ENCODE measurements at places on chromosomes 2 and 18.

DNA sequence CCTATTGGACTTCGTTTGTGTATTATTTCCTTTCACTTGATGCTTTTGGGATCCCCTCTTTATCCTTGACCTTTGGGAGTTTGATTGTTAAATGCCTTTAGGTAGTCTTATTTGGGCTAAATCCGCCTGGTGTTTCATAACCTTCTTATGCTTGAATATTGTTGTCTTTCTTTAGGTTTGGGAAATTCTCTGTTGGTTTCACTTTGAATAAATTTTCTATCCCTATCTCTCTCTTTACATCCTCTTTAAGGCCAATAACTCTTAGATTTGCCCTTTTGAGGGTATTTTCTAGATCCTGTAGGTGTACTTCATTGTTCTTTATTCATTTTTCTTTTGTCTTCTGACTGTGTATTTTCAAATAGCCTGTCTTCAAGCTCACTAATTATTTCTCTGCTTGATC is 354.7 kb downstream of the PARD3B start:
- DNase-seq: no peak

GRCh38 chr2:30701782-30702181 is 105.5 kb downstream of the CAPN13 start:
- no peak for DNase-seq

GRCh38 chr2:109129921-109130722 is 1.1 kb downstream of the SH3RF3 start:
- DNase-seq: no peak

- no peak for DNase-seq
Observed at GRCh38 chr2:163467251-163467630, 268.6 kb downstream of the FIGN start.

DNA sequence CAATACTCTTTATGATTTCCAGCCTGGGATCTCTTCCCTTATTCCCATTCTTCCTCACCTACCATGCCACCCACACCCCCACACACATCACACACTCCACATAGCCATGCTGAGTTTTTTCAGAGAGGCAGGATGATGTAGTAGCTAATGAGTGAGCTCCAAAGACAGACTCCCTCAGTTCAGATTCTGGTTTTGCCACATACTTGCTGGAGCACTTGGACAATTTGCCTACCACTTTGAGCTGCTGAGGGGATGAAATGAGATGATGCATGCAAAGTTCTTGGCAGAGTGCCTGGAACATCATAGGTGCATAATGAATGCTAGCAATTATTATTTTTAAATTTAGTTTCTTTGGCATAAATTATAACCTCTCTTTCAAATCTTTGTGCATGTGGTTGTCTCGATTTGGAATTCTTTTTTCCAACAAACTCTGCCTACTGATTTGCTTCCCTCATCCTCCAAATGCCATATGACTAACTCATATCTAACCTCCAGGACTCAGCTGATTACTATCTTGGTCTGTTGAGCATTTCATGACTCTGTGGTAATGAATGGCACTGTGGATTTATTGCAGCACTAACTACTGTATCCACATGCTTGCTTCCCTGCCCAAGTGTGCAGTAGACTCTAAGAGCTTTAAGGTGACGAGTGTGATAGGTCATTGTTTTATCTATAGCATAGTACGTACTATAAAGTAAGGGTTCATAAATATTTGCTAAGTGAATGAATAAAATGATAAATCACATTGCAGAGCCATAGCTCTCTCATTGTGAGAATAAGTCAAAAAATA is 99.1 kb downstream of the TACR1 start:
- DNase-seq: no peak

DNA sequence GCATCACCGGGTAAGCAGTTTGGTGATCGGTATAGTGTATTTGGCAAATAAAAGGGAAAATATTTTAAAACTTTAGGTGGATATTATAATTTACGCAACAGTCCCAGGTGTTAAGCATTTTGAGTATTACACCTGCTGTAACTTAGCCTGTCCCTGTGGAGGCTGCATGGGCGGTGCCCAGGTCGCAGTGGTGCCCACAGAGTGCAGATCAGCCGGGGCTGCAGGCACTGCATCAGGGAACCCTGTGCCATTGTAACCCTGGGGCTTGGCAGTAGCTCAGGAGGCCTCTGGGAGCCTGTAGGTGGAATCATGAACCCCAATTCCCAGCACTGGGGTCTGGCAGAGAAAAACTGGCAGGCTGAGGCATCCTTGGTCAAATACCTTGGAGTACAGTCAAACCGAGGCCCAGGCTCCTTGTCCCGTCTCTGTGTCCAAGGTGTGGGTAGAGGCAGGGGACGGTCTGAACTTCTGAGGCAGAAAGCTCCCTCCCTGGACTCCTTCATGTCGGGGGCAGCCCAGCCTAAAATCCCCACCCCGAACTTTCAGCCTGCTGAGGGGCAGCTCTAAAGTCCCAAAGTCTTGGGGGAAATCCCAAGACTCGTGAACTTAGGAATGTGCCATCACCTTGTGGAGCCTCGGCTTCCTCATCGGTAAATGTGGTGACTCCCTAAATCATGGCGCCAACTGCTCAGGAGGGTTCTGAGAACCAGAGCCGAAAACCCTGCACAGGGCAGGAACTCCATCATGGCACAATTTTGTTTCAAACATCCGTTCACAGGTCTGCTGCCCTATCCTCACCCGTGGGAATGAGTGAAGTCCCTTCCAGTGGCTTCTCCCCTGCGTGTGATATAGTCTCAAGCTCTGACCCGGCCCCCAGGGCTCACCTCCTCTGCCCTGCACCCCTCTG is 85.7 kb downstream of the INHBB start:
- DNase-seq: no peak

DNA sequence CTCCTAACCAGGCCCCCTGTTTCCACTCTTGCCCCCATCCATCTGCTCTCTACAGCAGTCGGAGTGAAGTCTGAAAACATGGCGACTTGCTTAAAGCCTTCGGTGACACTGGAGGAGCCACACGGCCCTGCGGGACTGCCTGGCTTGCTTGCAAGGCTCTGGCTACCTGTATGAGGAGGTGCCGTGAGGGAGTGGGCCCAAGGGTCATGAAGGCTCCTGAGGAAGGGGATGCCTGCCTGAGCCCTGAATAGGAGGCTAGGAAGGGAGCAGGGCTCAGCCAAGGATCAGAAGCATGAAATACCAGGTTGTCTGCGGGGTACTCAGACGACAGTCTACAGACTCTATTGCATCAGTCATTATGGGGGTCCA is 75.4 kb downstream of the EMX1 start:
- DNase-seq: no peak
